SK-MEL-5 (cell line): ENCODE measurements at places on chromosomes 6 and 20. TPM values are rescaled to one million over a fixed set of nuclear protein-coding genes. Genes with fewer than 3 reads are reported as not detected.

Gene TFAP2D
- not detected in 2 replicates for total RNA-seq

Gene DBNDD2
- total RNA-seq, result 0.77 and 1.5 TPM in 2 replicates

Gene ULBP2
- total RNA-seq, result 0.37 and 0.61 TPM in 2 replicates

Gene VEGFA
- 35.5 and 37.2 TPM in 2 replicates for total RNA-seq

Gene WFDC12
- total RNA-seq, result not detected in 2 replicates
